ENCODE measurements at places on chromosomes 12 and 14. TPM values are rescaled to one million over a fixed set of nuclear protein-coding genes. Genes with fewer than 3 reads are reported as not detected.

PROX2 gene
- not detected for total RNA-seq

GCH1 gene
- 4.1 TPM for total RNA-seq

CLEC14A gene
- 85.9 TPM for total RNA-seq

CPNE6 gene
- total RNA-seq: not detected

INSM2 gene
- not detected for total RNA-seq
